Progenitor cell of endocrine pancreas (in vitro differentiated cells): ENCODE measurements at places on chromosomes 3 and 15. TPM values are rescaled to one million over a fixed set of nuclear protein-coding genes. Genes with fewer than 3 reads are reported as not detected.
A peak's percentile ranks its signal among the peaks of the same experiment; 100 is the strongest.

- peaks cover 7% of the 10 kb centered on the region for H3K36me3 ChIP-seq
- H3K4me1 ChIP-seq: peaks cover 26% of the 10 kb centered on the region
- no peak overlapping the region for H3K27ac ChIP-seq
These were observed 12.0 kb downstream of the SOX2 start for GRCh38 chr3:181723625-181724191.

- no peak for DNase-seq
- H3K36me3 ChIP-seq: peaks cover 12% of the 10 kb centered on the region
- H3K4me1 ChIP-seq: peaks cover 6% of the 10 kb centered on the region
- no peak overlapping the region for H3K4me3 ChIP-seq
These were observed 16.2 kb downstream of the CEP152 start for GRCh38 chr15:48794697-48795134.

DNA sequence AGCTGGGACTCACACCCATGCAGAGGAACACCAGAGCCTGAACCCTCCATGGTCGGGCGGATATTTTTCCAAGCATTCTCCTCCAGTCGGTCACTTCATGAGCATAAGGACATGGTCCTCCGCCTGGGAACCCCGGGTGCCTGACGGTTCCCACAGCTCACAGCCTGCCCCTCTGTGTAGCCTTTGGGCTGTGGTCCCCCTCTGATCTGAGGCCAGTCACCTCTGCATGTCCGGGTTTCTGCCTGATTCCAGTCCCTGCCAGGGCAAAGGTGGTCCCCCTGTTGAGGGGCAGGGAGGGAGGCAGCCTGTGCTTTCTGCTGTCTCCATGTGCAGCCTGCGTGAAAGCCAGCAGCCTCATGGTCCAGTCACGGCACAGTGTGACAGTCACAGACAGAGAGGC is 76.6 kb upstream of the KLF13 start:
- H3K27me3 ChIP-seq: peaks cover 20% of the 10 kb centered on the region
- no peaks in the 10 kb centered on the region for H3K36me3 ChIP-seq
- H3K4me1 ChIP-seq: no peaks in the 10 kb centered on the region
- no peak for DNase-seq
- H3K27ac ChIP-seq: no peak overlapping the region

DNA sequence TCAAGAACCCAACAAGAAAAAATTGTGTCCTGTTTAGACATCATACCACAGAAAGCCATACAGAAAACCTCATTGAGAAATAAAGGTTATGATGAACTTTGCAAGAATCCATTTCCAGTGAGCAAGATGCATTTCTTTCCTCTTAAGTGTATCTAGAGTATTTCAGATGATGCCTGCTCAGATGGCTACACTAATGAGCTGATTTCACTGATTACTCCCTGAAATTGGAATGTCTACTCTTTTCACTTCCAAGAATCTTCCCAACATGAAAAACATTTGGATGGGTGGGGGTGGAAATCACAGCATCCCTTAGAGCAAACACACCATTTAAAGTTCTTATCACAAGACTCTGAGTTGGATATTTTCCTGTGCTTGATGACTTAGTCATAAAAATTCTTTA is 41.4 kb upstream of the IL12A start:
- H3K27ac ChIP-seq: no peak overlapping the region
- H3K4me1 ChIP-seq: no peaks in the 10 kb centered on the region
- peaks cover 2% of the 10 kb centered on the region for H3K27me3 ChIP-seq
- no peak overlapping the region for H3K4me3 ChIP-seq
- no peak for DNase-seq
- H3K36me3 ChIP-seq: no peaks in the 10 kb centered on the region

DNA sequence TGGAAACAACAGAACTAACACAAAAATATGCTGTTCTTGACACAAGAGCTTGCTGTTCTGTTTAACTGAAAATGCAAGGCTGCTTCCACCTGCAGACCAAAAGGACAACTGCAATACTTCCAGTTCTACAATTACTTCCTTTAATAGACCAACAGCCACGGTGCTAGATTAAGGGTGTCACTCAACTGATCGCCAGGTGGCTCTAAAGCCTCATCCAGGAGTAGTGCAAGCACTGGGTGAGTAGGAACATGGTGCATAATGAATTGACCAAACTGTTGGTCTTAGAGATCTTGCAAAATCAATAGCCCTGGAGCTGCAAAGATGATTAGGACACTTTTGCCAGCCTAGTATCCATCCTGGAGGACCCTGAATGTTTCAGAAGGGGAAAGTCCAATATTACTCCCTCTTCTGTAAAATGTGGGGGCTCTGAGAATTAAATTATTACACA is 3.6 kb upstream of the CLDN16 start:
- H3K27me3 ChIP-seq: no peaks in the 10 kb centered on the region
- H3K36me3 ChIP-seq: no peaks in the 10 kb centered on the region
- peaks cover 19% of the 10 kb centered on the region for H3K4me1 ChIP-seq
- no peak for DNase-seq
- no peak overlapping the region for H3K27ac ChIP-seq

DNA sequence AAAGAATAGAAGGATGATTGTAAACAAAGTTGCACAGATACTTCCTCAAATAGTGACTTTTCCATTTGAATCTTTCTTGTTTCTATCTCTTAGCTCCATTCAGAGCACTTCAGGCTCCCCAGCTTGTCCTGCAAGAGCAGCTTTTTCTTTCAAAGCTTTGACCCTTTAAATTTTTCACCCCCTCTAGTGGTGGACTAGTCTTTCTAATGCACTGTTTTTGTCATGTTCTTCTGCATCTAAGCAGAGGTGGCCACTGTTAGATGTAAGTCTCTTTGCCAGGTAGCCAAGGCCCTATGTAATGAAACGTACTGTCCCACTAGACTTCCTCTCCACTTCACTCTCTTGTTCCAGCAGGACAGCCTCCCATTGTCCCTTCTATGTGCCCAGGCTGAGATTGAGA is 74.0 kb upstream of the MANF start:
- no peaks in the 10 kb centered on the region for H3K27me3 ChIP-seq
- no peak overlapping the region for H3K27ac ChIP-seq
- H3K4me1 ChIP-seq: peaks cover 5% of the 10 kb centered on the region
- peaks cover 9% of the 10 kb centered on the region for H3K36me3 ChIP-seq

GRCh38 chr15:94576889-94577533 is 345.6 kb downstream of the MCTP2 start:
- no peaks in the 10 kb centered on the region for H3K4me1 ChIP-seq
- DNase-seq: no peak
- no peaks in the 10 kb centered on the region for H3K36me3 ChIP-seq

DNA sequence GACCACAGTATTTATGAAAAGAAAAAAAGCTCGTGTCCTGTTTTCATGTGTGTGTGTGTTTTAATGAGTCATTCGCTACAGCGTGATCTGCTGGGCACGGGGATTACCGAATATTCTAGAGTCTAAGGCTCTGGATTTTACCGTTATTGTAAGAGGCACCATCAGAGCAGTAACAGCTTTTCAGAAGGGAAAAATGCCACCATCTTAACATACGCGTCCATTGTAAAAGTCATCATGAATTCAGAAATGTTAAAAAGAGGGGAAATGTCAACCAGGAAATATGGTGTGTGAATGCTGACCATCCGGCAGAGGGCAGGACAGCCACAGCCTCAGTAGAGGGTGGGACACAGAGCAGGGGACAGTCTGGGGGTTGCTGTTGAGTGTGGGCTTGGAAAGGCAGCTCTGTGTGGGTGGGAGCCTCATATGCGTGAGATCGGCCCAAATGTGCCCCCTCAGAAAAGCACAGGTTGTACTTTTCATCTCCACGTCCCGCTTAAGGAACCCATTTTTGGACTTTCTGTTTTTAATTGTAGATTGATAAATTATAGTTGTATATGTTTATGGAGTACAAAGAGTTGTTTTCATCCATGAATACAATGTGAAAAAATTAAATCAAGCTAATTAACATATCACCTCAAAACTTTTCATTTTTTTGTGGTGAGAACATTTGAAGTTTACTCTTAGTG is 69.6 kb downstream of the ASB7 start:
- H3K27me3 ChIP-seq: peaks cover 4% of the 10 kb centered on the region
- H3K4me1 ChIP-seq: no peaks in the 10 kb centered on the region
- peaks cover 2% of the 10 kb centered on the region for H3K36me3 ChIP-seq
- no peak for DNase-seq
- H3K4me3 ChIP-seq: no peak overlapping the region

- no peak overlapping the region for H3K27ac ChIP-seq
- no peak overlapping the region for H3K4me3 ChIP-seq
- no peaks in the 10 kb centered on the region for H3K27me3 ChIP-seq
- no peak for DNase-seq
These were observed 20.1 kb downstream of the CADM2 start for GRCh38 chr3:84978843-84979242.

DNA sequence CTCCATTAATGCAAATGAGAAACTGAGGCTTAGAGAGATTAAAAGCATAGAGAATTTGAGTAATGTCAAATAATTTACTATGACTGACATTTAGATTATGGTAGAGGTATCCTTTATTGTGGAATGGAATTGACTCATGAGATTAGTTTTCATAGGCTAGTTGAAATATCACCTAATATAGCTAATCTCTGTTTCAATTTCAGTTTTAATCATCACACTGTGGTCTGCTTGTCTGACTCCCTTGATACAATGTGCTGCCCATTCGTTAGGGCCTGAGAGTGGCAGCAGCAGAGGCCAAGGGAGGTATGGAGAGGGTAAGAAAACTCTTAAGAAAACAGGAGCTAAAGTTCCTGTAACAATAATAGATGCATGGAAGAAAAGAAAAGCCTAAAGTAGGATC is 13.2 kb upstream of the ZBTB20 start:
- H3K27ac ChIP-seq: no peak overlapping the region
- no peaks in the 10 kb centered on the region for H3K27me3 ChIP-seq
- H3K4me1 ChIP-seq: no peaks in the 10 kb centered on the region
- no peak overlapping the region for H3K4me3 ChIP-seq
- no peaks in the 10 kb centered on the region for H3K36me3 ChIP-seq

GRCh38 chr3:73491287-73491662 is 133.5 kb downstream of the PDZRN3 start:
- H3K4me3 ChIP-seq: no peak overlapping the region
- no peaks in the 10 kb centered on the region for H3K27me3 ChIP-seq
- H3K4me1 ChIP-seq: peaks cover 13% of the 10 kb centered on the region
- DNase-seq: no peak

DNA sequence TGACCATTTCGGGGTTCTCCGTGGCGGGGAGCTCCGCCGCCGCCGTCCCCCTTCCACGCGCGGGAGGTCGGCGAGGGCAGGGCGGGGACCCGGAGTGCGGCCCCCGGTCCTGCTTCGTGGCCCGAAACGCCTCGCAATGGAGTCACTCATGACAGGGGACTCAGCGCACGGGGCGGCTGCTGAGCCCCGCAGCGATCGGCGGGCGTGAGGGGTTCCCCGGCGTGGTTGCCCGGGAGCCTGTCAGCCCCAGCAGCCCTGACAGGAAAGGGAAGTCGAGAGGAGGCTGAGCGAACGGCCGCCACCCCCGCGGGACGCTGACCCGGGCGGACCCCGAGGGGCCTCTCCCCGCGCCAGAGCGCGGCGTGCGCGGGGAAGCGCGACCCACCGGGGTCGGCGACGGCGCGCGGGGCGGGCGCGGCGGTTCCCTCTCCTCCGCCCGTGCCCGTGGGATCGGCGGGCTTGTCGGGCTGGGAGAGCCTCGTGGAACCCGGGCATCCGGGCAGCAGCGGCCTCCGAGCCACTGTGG is 564 bp upstream of the PIGZ start:
- H3K4me1 ChIP-seq: peaks cover 1% of the 10 kb centered on the region
- no peak for DNase-seq
- H3K27me3 ChIP-seq: peaks cover 48% of the 10 kb centered on the region
- peak overlapping the region; percentile 64 for H3K4me3 ChIP-seq
- H3K36me3 ChIP-seq: peaks cover 5% of the 10 kb centered on the region

DNA sequence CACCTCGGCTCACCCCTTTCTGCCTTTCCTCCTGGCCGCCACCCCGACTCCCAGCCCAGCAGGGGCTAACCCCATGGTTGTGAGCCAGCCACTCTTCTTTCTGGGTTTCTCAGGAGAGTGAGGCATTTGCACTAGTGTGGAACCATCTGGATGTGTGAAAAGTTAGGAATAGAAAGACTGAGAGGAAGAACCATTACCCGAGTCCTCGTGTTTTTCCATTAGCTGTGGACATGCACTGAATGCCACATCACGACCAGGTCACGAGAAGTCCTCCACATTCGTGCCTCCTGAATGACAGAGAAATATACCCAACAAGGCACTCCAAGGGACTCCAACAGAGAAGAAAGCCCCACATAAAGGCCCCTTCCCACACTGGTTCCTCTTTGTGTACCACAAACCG is 18.0 kb upstream of the RAD18 start:
- DNase-seq: no peak
- H3K36me3 ChIP-seq: no peaks in the 10 kb centered on the region
- no peak overlapping the region for H3K4me3 ChIP-seq
- peaks cover 10% of the 10 kb centered on the region for H3K4me1 ChIP-seq

DNA sequence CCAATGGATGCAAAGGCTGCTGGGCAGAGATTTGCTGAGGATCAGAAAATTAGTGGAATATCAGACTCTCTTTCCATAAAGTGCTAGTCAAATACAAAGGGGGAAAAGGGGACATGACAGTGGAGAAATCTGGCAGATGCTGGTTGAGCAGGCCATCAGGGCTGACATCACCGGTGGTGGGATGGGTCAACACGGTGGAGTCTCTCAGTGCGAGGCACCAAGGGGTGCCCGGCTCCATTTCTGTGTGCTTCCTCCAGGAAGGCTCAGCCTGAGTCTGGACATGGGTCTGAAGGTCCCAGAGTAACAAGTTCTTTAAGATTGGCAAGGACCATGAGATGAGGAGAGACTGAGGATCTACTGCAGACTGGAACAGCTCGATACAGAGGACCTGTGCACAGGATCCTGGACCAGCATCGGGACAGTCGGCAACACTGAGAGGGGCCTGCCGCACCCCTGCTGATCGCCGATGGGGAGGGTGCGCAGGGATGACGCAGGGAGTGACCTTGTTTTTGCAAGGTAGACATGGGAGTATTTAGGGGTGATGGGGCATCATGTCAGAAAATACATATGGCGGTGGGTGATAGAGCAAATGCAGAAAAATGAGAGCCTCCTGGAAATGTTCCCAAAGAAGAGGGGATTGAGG is 92.7 kb downstream of the SEC22A start:
- no peak for DNase-seq
- H3K36me3 ChIP-seq: peaks cover 26% of the 10 kb centered on the region
- H3K4me1 ChIP-seq: no peaks in the 10 kb centered on the region
- H3K4me3 ChIP-seq: no peak overlapping the region
- no peak overlapping the region for H3K27ac ChIP-seq

GRCh38 chr3:87993566-87993965 is 65.2 kb downstream of the CGGBP1 start:
- DNase-seq: no peak
- H3K4me3 ChIP-seq: no peak overlapping the region
- no peaks in the 10 kb centered on the region for H3K27me3 ChIP-seq
- no peak overlapping the region for H3K27ac ChIP-seq

DNA sequence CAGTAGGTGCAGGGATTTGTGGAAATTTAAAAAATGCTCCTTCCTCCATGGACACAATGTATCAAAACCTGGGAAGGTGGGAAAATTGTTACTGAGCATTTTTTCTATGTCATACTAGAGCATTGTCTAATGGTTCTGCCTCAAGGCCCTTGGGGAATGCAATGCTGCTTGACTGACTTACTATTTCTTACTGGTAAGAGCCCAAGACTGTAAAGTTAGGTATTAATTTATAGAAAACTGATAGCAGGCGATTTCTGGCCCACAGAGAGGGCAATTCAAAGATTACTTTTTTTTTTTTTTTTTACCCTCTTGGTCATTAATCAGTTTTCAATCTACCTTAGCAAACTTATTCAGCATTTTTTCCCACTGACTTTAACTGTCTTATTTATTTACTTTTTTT is 38.5 kb upstream of the MRPL3 start:
- no peak overlapping the region for H3K4me3 ChIP-seq
- no peaks in the 10 kb centered on the region for H3K36me3 ChIP-seq
- H3K4me1 ChIP-seq: no peaks in the 10 kb centered on the region

GPR87 gene
- total RNA-seq: 0.18 TPM in 1 of 2 replicates, not detected in the other

PRTG gene
- 87.4 and 97.9 TPM in 2 replicates for total RNA-seq

CCR8 gene
- not detected in 2 replicates for total RNA-seq

MED12L gene
- 8.9 and 10.8 TPM in 2 replicates for total RNA-seq

KBTBD8 gene
- total RNA-seq: 5.8 and 6.1 TPM in 2 replicates

TICRR gene
- 13.9 and 14.7 TPM in 2 replicates for total RNA-seq

PSMD2 gene
- total RNA-seq: 259 and 269 TPM in 2 replicates

DUOX2 gene
- 0.53 and 1.1 TPM in 2 replicates for total RNA-seq

ZIC4 gene
- total RNA-seq: not detected in 2 replicates

PLSCR2 gene
- total RNA-seq: 0.44 TPM in 1 of 2 replicates, not detected in the other
